Fibroblast of upper back skin (primary cell): ENCODE measurements at places on chromosomes 4 and X.
A peak's percentile ranks its signal among the peaks of the same experiment; 100 is the strongest.

GRCh38 chr4:102328045-102328444 lies 17.2 kb downstream of the SLC39A8 start:
- peak; percentile 48 for DNase-seq

DNA sequence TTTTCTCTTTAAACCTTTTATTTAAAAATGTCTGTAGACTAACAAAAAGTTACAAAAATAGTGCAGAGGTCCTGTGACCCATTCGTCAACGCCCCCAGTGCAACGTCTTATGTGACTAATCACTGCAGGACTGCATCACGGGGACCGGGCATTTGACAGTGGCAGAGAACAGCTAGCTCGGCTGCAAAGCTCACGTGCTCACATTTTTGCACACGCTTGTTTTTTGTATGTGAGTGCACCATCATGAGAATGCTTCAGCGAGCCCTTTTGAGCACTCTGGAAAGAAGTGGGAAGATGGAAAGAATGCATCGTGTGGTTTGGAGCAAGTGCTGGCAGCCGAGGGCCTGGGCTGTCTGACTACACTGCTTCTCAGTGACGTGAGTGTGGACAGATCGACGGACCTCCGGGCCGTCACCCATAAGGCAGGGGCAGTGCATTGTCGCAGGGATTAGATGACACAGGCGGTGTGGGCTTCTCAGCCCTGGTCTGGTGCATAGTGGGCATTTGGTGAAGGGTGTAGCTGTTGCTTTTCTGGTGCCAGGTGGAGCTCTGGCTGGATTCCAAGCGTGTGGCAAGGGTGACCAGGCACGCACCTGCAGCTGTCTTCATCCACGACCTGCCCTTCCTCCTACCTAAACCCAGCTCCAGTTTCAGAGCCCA lies 17.7 kb downstream of the SPON2 start:
- DNase-seq, result no peak

- DNase-seq, result no peak
Measured at GRCh38 chr4:81620442-81620841, 148.7 kb upstream of the RASGEF1B start.

DNA sequence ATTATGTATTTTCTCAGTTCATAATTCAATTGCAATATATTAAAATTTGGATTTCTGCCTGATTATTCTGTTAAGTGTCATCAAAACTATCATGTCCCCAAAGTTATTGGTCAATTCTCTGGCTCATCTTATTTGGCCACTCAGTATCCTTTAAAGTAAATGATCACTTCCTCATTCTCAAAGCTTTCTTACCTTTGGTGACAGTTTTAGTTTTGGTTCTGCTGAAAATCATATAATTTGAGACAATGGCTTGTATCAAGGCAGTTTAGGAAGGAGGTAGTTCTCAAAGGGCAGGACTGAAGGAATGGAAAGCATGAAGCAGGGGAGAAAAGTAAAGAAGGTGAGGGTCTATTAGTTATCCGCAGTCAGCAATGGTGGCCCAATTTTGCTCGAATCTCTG lies 1832.1 kb downstream of the ARAP2 start:
- no peak for DNase-seq

GRCh38 chrX:20080277-20080676 lies 36.4 kb downstream of the MAP7D2 start:
- DNase-seq, result no peak

DNA sequence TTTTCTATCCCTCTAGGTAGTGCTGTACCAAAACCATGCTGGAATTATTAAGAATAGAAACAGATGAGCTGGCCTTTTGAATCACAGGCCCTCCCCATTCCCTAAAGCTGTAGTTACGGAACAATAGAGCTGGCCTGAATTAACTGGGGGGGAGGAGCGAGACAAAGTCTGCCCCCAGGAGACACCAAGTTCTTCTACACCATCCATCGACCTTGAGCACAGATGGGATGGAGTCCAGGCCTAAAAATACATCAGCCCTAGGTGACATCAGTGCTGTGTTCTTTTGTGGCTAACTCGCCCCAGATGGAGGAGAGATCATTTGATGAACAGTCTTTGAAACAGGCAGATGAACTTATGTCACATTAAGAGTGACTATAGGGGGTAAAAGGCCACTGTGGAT lies 49.6 kb downstream of the LHFPL1 start:
- DNase-seq, result peak; percentile 74

GRCh38 chrX:133609166-133609565 lies 193.9 kb upstream of the GPC4 start:
- no peak for DNase-seq

- DNase-seq, result peak; percentile 54
Measured at GRCh38 chrX:136047969-136048368, 62.7 kb downstream of the SLC9A6 start.

- DNase-seq, result peak; percentile 5
Measured at GRCh38 chr4:37561803-37562207, 124.4 kb downstream of the RELL1 start.

GRCh38 chr4:66681962-66682361 lies 863.3 kb downstream of the CENPC start:
- DNase-seq, result peak; percentile 51

- DNase-seq, result no peak
Measured at GRCh38 chr4:55926610-55927009, 22.1 kb upstream of the CEP135 start.

DNA sequence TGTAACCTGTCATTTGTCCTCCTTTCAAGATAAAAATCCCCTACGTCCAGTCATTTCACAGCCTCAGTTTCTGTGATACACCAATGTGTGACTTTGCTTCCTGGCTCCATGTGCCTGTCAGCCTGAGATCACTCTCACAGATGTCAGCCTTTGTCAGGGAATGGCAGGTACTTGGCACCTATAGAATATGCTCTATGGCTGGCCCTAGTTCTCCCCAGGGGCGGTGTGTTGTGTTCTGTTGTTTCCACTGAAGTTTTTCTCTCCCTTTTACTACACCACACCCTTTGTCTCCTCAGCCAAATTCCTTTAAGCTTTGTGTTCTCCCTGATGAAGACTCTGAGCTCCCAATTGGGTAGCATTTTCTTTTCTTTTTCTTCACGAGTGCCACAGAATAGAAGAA lies 81.7 kb downstream of the ALPK1 start:
- no peak for DNase-seq

GRCh38 chr4:52106191-52106590 lies 55.1 kb downstream of the SPATA18 start:
- peak; percentile 56 for DNase-seq

DNA sequence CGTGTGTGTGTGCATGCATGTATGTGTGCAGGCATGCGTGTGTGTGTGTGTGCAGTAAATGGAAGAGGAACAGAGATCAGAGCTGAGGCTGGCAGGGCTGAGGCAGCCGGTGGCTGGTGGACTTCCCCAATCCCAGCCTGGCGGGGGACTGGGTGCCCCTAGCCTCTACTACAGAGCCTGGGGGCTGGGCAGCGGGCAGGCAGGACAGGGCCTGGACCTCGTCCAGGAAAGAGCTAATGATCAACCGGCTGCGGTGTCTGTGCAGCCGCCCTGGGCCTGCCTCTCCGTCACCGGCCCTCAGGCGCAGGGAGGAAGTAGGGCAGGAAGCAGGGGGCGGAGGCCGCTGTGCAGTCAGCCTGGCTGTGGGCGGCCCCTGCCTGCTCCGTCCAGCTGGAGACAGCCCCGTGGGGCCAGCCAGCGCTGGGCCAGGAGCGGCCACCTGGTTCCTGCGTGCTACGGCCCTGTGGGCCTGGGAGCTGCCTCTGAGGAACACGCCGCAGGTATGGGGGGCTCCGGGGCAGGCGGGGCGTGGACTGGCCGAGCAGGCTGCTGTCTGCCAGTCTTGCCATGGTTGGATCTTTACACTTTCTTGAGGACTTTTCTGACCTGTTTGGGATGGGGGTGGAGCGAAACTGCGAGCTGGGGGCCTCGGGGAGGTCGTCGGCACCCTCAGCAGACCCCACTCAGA lies at the start of gene SH3TC1:
Gene SH3TC1, plus strand, starts transcription at position 385 of the 688 bp plus-strand sequence. CDS start 5,905 bp downstream, outside the sequence.
- peak; percentile 60 for DNase-seq

- peak; percentile 24 for DNase-seq
Measured at GRCh38 chrX:7996414-7996813, 69.2 kb upstream of the PNPLA4 start.

GRCh38 chr4:172995161-172995560 lies 173.4 kb upstream of the GALNT7 start:
- peak; percentile 61 for DNase-seq

- no peak for DNase-seq
Measured at GRCh38 chrX:21412029-21412428, 37.8 kb downstream of the CNKSR2 start.

DNA sequence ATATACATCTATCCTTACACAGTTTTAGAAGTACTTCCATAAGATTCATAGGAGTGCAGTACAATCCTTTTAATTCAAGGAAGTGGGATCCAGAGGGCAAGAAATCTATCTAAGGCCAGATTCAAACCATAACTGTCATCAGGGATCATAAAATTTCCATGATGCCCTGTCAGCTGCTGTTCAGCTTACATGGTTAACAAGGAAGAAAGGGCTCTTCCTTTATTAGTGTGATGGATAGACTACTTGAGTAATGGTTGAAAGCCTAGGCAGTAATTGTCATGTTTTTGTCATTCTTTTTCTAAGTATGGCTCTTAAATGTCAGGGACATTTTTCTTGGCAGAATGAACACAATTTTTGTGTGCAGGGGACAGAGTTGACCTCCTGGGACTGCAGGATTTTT lies 159.8 kb upstream of the CXCL13 start:
- DNase-seq, result no peak

- DNase-seq, result peak; percentile 43
Measured at GRCh38 chr4:26764231-26764630, 96.4 kb upstream of the STIM2 start.

DNA sequence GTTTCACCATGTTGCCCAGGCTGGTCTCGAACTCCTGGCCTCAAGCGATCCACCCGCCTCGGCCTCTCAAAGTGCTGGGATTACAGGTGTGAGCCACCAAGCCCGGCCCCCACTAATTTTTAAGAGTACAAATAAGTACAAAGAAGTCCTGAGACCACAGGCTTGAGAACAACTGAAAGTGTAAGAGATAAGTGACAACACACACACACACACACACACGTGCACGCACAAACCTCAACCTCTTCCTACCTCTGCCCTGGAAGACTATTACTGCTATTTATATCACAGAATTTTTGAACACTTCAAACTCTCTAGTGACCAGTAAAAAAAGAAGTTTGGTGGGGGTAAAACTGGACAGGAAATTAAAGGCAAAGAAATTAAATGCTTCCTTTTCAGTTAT lies 7.5 kb downstream of the KLHL15 start:
- DNase-seq, result no peak

- DNase-seq, result no peak
Measured at GRCh38 chr4:45082101-45082500, 355.7 kb upstream of the GNPDA2 start.

DNA sequence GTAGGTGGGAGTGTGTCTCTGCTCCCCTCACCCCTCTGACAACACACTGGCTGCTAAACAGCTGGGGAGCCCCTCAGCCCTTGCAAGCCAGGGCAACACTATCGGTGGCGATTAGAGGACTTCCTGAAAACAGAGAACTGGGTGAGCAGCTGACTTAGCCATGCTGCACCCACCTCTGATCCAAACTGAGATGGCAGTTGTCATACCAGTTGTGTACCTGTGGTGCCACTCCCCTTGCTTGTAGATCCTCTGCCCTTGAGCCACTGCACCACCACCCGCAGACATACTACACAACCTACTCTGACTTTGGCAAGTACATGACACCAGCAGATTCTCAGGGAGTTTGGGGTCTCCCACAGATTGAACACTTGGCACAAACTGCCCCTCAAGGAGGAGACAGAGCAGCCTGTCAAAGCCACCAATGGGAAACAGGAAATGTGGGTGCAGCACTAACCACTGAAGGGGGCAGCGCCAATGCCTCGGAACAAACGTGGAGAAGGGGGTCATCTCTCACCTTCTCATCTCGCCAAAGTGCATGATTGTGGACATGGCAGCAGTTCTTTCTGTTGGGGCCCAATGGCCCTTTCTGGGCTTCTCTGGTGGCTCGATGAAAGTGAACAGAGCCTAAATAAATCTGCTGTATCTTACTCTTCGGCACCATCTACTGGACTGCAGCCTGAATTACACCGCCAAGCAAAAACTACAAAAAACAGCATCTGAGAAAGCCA lies 119.8 kb downstream of the NEK1 start:
- peak; percentile 37 for DNase-seq

GRCh38 chrX:135740681-135741149 lies 27.3 kb downstream of the CT45A1 start:
- DNase-seq, result peak; percentile 1

- DNase-seq, result no peak
Measured at GRCh38 chr4:57351731-57352130, 241.5 kb upstream of the IGFBP7 start.

GRCh38 chrX:15107367-15107988 lies 162.4 kb downstream of the ASB9 start:
- DNase-seq, result no peak

GRCh38 chrX:80807992-80808735 lies 1.5 kb downstream of the BRWD3 start:
- peak; percentile 74 for DNase-seq

GRCh38 chrX:41029332-41029731 lies 55.9 kb upstream of the USP9X start:
- DNase-seq, result no peak

DNA sequence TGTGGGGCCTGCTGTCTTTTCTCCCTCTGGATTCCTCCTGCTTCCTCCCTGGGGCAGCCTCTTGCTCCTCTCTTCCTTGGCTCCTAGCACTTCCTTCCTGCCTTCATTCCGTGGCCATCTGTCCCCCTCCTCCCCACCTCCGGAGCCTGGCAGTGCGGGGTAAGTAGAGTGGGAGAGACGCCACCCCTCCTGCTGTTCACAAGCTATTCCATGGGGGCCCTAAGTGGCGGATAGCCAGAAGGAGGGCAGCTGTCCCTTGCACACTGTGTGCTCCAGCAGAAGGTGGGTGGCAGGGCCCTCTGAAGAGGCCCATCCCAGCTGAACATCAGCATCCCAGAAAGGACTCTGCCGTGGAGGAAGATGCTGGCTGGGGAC lies 27.4 kb downstream of the CCNQ start:
- DNase-seq, result no peak

DNA sequence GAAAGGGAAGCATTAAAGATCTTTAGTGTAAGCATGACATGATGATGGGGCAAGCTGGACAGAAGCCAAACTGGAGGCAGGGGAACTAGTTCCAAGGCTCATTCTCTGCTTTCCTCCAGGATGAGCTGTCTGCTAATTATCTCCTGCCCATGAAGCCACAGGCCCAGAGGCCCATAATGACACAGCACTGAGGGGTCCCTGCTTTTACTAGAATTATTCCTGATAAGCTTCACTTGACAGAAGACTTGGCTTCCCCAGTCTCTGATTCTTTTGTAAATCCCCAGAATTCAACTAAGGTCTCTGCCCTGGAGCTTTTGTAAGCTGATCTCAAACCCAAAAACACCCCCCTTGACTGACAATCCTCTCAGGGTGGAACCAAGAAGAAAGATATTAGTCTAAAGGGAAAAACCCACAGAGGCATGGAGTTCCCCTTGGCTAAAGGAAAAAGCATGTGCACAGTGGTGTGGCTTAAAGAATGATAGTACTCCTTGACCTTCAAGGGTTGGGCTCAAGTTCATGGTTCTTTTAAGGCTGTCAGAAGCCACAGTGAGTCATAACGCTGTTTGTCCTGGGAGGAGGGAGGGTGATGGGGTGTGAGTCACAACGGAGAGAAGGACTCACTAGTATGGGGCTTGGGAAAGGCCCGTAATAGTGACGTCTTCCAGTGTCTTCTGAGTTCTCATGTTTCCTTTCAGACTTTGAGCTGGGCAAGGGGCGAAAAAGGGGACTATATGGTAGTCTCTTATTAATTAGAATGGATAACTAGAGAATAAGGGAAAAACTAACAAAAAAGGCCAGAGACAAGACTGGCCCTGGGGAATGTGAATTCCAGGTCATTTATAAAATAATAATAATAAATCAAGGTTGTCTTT lies 146.0 kb upstream of the CPEB2 start:
- peak; percentile 97 for DNase-seq

GRCh38 chr4:83207497-83208101 lies 77.0 kb downstream of the COQ2 start:
- peak; percentile 83 for DNase-seq
